ENCODE measurements at places on chromosomes 5 and 9. TPM values are rescaled to one million over a fixed set of nuclear protein-coding genes. Genes with fewer than 3 reads are reported as not detected.

Gene GRIA1
- 1.4 TPM for total RNA-seq

Gene SLC6A3
- not detected for total RNA-seq

Gene DDX46
- 31.9 TPM for total RNA-seq

Gene ZSWIM6
- total RNA-seq, result 10.8 TPM

Gene EGFLAM
- 1.1 TPM for total RNA-seq

Gene TRPM3
- not detected for total RNA-seq

Gene MVB12B
- total RNA-seq, result 2.0 TPM

Gene CARTPT
- total RNA-seq, result not detected

Gene OGN
- not detected for total RNA-seq

Gene SLC46A2
- total RNA-seq, result not detected

Gene FBXL7
- total RNA-seq, result 4.4 TPM

Gene NRARP
- not detected for total RNA-seq

Gene ACTBL2
- total RNA-seq, result 1.7 TPM

All from IMR-90 (cell line).